ENCODE measurements at places on chromosomes 12 and 14.

- no peak for DNase-seq
Measured at GRCh38 chr12:125330645-125331341, 265.6 kb downstream of the AACS start.

DNA sequence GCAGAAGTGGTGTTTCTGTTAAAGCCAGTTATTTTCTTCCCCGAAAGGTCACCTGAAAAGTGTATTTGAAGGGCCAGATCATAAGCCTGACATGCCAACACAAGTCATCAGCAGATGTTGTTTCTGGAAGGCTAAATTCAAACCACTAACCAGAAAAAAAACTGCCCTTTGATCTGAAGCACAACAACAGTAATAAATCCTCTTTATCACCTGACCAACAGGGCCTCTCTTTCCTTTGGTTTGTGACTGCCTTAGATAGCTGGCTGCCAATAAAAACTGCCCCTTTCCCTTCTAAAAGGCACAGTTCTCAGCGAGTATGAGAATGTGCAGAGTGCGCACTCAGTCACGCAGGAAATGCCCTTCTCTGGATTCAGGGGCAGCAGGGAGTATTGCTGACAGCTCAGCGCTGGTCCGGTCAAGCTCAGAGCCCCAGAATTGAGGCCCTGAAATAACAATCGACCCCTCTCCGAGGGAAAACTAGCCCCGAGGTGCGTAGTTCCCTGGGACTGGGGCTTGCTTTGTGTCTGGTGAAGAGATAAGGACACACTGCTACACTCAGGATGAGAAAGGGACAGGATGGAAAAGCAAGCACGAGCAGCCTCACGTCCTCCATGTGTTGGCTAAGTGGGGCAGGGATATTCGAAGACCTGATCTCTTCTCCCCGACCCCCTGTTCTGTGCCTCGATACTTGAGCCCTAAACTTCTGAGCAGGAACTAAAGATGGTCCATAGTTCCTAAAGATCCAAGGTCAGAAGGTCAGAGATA is 184.2 kb upstream of the GZMB start:
- DNase-seq, result no peak

GRCh38 chr12:123928274-123928865 is 44.3 kb downstream of the CCDC92 start:
- DNase-seq, result no peak

DNA sequence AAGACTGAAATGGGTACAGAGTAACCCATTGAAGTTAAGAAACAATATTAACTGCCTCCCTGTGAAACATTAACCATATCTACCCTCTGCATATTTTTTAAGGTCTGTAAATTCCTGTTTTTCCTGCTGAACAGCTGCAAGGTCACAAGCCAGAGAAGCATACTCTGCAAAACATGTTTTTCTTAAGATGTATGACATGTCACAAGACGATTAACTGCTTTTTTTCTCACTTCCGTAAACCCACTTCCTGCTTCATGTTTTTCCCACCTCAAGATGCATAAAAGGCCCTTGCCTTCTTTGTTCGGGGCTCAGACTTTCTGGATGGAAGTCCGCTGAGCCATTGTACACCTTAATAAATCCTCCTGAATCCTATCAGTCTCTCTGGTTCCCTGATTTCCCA is 504.7 kb upstream of the MIS18BP1 start:
- no peak for DNase-seq

GRCh38 chr12:104507672-104508071 is 50.9 kb downstream of the CHST11 start:
- no peak for DNase-seq

DNA sequence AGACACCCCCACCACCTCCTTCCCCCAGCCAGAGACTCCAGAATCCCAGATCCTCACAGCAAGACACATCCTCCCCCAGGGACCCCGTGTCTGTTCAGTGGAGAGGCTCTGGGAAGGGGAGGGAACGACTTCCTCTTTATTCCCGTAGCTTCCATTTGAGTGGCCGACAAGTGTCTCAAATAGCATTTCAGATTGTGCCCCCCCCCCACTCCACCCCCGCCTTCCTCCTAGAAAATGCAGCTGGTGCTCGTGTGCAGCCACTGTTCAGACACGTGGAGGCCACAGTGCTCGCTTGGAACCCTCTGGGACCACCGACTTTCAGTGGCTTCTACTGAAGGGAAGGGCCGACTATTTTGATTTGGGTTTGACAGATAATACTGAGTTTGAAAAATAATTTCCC is 14.3 kb downstream of the PPP2R5C start:
- no peak for DNase-seq

DNA sequence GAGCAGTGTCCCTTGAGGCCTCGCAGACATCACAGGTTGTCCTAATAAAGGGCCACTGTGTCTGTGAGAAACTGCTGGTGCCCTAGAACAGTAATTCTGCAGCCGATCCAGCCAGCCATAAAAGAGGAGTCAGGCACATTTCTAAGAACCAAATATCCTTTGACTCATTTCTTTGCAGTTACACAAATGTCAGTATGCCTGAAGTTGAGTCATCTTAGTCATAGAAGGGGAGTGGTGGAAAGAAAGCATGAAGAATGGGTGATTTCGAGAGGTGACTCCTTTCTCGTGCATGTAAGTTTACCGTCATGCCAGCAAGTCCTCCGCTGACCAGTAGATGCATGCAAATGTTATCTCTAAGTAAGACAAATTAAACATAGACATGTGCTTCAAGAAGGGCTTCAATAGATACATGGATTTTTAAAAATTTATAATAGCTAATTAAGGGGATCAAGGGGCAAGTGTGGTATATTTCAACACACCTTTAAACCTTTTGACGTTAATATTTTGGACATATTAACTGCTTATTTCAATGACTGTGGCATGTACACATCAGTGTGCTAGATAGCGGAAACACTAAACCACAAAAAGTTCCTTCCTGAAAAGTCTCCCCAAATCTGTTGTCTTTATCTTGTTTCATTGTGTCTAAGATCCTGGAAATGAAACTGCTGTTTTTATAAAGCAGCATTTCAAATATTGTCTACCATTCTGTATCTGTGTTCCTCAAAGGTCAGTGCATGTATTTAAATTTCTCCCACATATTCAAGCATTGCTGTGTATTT is 497.4 kb downstream of the NPAS3 start:
- DNase-seq, result no peak

Measured in CD4-positive, alpha-beta T cell treated with Interleukin-15 for 1 hour (primary cell).